Head of caudate nucleus (tissue), 42 donors: ENCODE measurements at places on chromosomes 4 and X.

DNA sequence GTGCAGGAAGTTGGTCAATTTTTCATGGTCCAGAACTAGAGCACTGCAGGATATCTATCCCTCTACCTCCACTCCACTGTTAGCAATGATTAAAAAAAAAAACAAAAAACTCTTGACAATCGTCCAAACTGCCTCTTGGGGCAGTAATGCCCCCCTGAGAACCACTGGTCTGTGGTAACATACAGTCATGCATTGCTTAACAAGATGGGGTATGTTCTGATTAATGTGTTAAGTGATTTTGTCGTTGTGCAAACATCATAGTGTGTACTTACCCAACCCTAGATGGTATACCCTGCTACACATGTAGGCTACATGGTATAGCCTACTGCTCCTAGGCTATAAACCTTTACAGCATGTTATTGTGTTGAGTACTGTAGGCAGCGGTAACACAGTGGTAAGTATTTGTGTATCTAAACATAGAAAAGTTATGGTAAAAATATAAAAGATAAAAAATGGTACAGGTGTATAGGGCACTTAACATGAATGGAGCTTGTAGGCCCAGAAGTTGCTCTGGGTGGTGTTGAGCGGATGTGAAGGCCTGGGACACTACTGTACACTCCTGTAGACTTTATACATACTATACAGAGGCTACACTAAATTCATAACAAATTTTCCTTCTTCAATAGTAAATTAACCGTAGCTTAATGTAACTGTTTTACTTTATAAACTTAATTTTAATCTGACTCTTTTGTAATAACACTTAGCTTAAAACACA lies 34.1 kb downstream of the ART3 start:
- no peak for DNase-seq

GRCh38 chr4:169080981-169081380 lies 70.9 kb upstream of the CBR4 start:
- no peak for DNase-seq

DNA sequence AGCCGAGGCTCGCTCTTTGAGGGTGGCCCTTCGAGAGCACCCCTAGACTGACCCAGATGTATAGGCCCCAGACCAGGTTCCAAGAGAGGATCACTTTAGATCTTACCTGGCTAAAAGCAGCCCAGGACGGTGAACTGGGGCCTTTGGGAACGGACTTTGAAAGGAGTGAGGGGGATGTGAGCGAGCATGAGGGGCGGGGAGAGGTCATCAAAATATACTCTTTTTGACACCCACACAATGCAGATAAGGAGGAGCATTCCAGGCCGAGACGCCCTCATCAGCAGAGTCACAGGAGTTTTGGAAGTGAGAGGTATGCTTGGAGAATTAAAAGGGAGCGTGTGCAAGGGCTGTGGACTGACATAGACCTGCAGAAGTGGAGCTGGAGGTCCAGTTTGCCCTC lies 528 bp downstream of the NSDHL start:
- no peak for DNase-seq

- peak; percentile 93 for DNase-seq
These were observed 50.8 kb downstream of the DTHD1 start for GRCh38 chr4:36332023-36332781.

DNA sequence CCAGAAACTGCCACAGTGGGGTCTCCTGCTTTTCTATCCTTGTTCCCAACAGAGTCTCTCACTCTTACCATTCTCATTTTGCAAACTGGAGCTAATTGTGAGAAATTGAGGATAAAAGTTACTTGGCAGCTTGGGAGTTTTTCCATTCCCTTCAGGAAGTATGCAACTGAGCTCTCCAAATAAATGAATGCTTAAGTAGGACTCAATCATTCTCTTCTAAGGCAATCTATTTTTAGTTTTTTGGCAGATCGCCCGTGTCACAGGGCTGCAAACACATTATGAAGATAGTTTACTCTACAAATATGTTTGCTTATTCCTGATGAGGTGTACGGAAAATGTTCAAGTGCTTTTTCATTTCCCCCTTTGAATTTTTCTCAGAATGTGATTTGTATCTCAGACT lies 5.3 kb downstream of the ASB11 start:
- DNase-seq = no peak

- no peak for DNase-seq
These were observed 3.8 kb upstream of the DCAF4L1 start for GRCh38 chr4:41977709-41978108.

DNA sequence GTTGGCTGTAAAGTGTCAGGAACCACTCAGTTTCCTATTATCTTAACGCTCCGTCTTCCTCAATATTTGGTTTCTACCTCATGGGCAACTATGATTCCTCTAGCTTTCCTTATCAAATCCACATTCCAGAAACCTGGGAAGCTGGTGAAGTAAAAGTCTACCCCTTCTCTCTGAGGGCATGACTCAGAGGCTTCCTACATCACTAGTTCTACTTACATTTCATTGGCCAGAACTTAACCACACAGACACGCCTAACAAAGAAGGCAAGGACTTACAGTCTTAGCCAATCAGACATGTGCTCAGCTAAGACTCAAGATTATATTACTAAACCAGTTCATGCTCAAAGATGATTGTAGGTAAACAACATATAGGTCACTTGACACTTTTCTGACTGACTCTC lies 30.4 kb downstream of the COX7B2 start:
- DNase-seq = no peak

- no peak for DNase-seq
These were observed 118.4 kb downstream of the FAM53A start for GRCh38 chr4:1565598-1566295.

GRCh38 chrX:124392794-124393193 lies 46.4 kb downstream of the SH2D1A start:
- DNase-seq = no peak

- no peak for DNase-seq
These were observed 71.4 kb downstream of the SNCA start for GRCh38 chr4:89765528-89765927.

DNA sequence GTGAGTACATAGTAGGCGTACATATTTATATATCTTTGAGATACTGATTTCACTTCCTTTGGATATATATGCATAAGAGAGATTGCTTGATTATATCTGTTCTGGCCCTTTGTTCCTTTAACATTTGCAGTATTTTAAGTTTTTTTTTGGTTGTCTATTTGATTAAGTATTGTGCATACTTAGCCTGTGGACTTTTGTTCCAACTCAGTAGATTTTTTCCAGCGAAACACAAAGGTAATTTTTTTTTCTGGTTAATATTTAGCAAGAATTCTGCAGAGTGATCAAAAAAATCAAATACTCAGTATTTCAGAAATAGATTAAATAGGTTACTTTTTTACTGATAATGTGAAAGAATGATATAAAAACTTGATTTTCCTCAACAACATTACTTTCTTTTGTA lies at the start of gene AFM:
TSS of gene AFM (plus strand) at position 388 of the 400 bp plus-strand sequence. CDS start 31 bp downstream, outside the sequence.
- DNase-seq = no peak

GRCh38 chrX:103063918-103064434 lies at the start of gene BEX1:
Gene BEX1, minus strand, starts transcription at chrX:103064171. Its CDS starts 897 bp downstream, at chrX:103063274.
- DNase-seq = peak; percentile 93

- DNase-seq = peak; percentile 96
These were observed at the start of gene ENOX2 for GRCh38 chrX:130902783-130903613. Gene ENOX2, minus strand, starts transcription at chrX:130903209. Its CDS starts 199,993 bp downstream, at chrX:130703216.

DNA sequence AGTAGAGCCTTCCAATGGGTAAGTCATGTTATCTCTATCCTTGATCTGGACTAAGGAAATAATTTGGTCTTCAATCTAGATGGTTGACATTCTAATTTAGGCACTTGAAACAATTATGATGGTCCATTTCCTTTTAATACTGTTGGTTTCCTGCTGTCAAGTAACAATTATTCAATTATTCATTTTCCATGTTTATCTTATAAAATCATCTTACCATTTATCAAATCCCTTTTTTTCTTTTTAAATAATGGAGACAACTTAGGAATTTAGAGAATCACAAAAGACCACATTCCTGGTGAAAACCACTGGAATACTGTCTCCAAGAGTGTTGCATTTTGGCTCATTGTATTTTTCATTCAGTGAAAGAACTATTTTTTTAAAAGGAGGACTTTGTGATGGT lies 148.7 kb upstream of the CTSO start:
- DNase-seq = no peak

DNA sequence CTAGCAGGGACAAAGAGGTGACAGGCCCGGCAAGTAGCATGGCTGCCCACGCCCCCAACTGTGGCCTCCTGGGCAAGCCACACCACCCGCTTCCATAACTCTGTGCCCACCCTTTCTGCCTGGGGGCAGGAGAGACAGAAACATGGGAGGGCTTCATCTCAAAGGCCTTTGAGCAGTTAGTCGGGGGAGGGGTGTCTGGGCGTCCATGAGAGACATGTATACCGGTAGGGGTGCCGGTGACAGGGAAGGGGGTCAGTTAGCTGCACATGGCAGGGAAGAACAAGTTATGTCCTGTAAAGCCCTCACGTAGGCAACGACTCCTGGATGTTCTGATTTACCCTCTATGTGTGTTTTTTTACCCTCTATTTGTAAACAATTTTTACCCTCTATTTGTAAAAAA lies 9.3 kb downstream of the PDZD4 start:
- DNase-seq = no peak

GRCh38 chrX:136251041-136251991 lies at the start of gene MAP7D3:
Gene MAP7D3, minus strand, starts transcription at chrX:136251400. Its CDS starts 42 bp downstream, at chrX:136251358.
- DNase-seq = peak; percentile 59

- DNase-seq = no peak
These were observed at the start of gene HGFAC for GRCh38 chr4:3441501-3442459. Gene HGFAC, plus strand, starts transcription at chr4:3441968. Its CDS starts 34 bp downstream, at chr4:3442002.

DNA sequence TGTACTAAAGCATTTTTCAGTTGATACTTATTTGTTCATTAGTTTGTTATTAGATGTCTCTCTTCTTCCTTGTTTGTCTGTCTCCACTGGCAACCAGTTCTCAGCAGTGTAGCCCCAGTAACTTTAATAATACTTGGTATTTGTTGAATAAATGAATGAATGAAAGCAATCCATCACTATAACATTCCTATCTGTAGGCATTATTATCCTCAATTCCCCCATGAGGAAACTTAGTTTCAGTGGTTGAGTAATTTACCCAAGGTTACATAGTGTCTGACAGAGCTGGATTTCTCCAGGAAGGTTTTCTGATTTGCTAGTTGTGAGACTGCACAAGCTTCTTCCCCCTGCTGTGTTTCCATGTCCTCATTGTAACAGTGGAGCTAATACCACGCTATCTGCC lies 27.8 kb upstream of the MAOB start:
- no peak for DNase-seq

DNA sequence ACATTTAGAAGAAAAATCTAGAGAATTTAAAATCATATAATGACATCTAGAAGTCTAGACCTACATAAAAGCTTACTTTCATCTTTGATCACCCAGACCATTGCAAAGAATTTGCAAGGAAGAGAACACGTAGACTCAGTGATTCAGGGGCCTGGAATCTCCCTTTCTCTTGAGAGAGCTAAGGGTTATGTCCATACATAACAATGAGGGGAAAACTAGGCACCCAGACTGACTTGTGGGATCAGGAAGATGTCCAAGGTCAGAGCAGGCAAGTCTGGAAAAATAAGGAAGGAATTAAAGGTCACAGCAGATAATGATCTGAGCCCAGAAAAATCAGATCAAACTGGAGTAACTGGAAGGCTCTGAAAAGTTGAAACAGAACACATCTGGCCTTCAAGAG lies 198.4 kb upstream of the SFRP2 start:
- no peak for DNase-seq

GRCh38 chr4:27515140-27515539 lies 654.5 kb downstream of the STIM2 start:
- DNase-seq = no peak

DNA sequence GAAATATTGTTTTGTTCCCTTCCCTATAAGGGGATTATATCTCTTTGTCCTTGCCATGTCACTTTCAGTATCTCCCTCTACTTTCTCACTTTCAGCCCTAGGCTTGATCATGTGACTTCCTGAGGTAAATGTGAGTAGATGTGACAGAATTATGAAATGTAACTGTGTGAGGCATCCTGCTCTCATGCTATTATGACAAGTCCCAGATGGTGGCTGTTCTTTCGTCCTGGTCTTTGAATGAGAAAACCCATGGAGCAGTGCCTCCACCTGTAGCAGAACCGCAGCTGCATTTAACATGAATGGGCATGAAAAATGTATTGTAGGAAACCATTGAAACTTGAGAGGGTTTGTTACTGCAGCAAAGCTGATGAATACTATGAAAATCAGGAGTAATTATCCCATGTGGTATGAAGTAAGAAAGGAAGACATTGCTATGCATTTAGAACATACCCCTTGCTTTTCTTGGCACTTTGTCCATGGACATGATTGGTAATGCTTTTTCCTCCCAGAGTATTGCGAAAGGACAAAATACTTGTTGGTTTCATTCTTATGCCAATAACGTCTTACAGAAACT lies 202.2 kb upstream of the GPRIN3 start:
- DNase-seq = no peak

DNA sequence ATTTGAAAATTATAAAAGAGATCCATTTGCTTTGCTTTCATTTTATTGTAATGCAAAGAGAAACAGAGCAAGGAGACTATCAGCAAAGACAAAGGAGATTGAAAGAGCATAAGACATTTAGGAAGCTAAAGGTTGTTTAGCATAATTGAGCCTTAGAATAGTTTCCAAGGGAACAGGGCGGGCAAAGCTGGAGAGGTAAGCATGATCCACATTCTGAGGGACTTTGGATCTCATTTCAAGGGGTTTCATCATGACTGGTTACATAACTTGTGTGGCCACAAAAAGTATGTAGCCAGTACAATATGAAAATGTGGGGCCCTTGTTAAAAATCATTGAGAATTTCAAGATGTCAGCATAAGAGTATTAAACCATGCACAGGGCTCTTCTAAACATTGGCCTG lies 406.5 kb downstream of the RPA4 start:
- no peak for DNase-seq

DNA sequence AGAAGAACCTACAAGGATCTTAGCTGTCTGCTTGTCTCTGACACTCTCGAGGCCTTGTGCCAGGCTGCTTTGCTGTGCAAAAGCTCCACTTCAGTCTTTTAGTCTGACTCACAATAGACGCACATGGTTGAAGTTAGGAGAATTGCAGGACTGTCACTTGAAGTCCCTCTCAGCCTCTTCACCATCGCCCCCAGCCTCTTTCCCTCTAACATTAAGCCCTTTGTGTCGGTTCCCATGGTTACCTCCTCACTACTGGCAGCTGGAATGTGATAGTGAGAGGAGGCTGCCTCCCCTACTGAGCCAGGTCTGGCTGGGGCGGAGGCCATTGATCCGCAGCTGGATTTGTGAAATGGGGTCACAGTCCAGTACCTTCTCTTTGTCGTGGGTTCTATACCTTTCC lies 201.8 kb downstream of the SOWAHB start:
- no peak for DNase-seq

- no peak for DNase-seq
These were observed 27.1 kb upstream of the TAPT1 start for GRCh38 chr4:16253127-16253960.

DNA sequence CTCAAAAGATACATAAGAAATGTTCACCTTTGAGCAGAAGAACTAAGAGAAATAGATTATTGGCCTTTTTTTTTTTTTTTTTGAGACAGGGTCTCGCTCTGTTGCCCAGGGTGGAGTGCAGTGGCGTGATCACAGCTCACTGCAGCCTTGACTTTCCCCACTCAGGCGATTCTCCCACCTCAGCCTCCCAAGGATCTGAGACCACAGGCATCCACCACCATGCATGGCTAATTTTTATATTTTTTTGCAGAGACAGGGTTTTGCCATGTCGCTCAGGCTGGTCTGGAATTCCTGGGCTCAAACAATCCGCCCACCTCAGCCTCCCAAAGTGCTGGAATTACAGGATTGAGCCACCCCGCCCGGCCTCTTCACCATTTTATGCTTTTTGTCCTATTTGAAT lies 2.9 kb upstream of the TLR6 start:
- no peak for DNase-seq

GRCh38 chrX:38991656-38992440 lies 190.6 kb downstream of the MID1IP1 start:
- no peak for DNase-seq

GRCh38 chr4:98672583-98673287 lies 14.3 kb upstream of the TSPAN5 start:
- no peak for DNase-seq
